Cortex of kidney (tissue), 1 donor: ENCODE measurements at places on chromosomes 7 and 10.
A peak's percentile ranks its signal among the peaks of the same experiment; 100 is the strongest.

DNA sequence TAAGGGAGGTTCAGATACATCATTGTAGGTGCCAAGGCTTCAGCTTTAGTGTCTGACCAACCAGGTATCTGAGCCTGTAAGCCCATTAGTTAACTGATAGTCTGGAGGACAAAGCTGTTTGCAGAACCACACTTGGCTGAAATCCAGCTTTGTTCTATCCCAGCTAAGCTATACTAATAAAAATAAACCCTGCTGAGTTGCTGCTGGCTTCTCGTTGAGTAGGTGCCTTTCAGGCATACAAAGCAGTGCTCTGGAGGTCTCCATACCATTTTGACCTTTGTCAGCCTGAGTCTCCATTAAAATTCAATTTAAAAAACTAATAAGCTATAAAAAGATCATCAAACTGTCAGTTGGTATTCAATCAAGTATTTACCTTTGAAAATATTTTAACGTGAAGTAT is 22.0 kb downstream of the CDCA7L start:
- DNase-seq, result no peak

DNA sequence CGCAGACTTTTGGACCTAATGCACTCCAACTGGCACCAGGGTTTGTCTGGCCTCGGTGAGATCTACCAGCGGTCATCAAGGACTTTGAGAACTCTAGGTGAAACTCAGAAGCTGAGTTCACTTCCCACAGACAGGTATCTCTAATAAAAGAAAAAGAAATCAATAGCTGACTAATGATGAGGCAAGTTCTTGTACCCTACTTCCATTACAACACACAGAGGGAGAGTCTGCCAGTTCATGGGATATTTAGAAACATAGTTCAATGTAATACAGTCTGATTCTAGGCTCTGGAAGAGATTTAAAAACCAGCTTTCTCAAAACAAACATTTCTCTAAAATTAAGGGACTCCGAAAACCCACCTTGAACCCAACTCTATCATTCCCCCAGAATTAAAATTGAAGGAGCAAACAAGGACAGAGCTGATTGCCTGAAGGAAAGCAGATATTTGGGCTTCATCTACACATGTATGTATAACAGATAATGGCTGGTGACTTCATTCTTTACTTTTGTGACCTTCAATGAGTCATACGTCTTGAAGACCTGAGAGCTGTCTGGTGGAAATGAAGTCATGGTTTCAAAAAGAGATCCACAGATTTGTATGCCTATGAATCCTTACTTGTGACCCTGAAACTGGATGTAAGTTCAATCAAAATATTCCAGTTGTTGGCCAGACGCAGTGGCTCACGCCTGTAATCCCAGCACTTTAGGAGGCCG is 2.7 kb upstream of the PNLIPRP1 start:
- no peak for DNase-seq

GRCh38 chr10:121285406-121286196 is 312.6 kb downstream of the FGFR2 start:
- DNase-seq, result no peak

- no peak for DNase-seq
Measured at GRCh38 chr7:41097501-41097900, 605.4 kb downstream of the INHBA start.

DNA sequence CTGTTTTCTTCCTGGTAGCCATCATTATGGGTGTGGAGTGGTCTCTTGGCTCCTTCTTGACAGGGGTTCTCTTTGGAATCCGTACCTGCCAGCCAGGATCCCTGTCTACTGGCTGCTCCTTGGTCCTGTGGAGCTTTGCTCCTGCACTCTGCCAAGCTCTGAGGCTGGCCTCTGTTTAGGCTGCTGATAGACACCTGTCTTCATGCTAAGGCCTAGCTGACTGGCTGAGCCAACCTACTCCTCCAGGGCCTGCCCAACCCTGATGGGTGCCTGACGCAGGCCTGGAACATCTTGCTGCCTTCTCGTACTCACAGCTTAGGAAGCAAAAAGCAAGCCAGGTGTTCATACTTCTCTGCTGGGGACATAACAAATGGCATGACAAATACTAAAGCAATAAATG is 333.6 kb upstream of the ZNF32 start:
- no peak for DNase-seq

DNA sequence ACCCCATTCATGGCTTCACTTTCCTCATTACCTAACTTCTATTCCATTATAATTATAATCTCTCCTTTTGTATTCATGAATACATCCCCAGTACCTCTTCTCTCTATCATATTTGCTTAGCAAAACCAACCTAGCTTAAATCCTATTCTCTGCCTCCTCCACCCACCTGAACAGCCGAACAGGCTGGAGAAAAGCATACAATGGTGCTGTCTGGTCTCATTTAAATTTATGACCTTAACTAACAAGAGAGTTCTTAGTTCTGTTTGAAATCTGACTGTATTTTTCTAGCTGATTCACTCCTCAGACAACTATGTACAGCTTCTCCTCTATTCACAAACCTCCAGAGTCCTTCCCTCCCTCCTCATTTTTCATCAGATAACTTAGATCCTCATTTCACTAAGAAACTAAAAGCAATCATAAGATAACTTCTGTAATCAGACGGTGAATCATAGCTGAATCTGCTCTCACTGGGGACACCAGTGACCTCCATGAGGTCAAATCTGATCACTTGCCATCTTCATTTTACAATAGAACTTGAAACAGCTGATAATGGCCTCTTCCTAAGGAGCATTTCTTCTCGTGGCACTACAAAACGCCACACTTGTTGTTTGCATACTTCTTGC is 233.9 kb upstream of the AOAH start:
- DNase-seq, result no peak

DNA sequence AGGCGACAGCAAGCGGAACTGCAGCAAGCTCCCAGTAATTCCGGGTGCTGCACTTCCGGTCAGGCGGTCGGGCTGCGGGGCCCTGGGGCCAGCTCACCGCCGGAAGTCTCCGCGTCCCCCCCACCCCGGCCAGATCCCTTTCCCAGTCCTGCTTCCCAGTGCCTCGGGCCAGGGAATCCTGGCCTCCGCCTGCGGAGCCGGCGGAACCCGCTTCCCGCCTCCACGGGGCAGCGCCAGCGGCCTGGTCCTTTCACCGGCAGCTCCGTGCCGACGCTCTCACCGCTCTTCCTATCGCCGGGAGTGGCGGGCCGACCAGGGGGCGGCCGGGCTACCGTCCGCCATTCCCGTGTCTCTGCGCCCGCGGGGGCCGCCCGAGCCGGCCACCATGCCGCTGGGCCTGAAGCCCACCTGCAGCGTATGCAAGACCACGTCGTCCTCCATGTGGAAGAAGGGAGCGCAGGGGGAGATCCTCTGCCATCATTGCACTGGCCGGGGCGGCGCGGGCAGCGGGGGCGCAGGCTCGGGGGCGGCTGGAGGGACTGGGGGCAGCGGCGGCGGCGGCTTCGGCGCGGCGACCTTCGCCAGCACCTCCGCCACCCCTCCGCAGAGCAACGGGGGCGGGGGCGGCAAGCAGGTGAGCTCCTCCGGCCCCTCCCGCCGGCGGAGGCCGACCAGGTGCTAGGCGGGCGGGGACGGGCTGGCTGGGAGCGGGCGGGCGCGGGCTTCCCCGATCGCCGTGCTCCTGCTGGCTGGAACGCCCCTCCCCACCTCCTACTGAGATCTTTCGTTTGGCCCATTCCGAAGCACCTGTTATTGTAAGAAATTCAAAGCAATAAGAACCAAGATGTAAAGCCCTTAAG is at the start of gene GATAD1:
Gene GATAD1 (plus strand): TSS at position 138 of the 860 bp plus-strand sequence. CDS start 248 bp downstream, at position 386.
- DNase-seq, result peak; percentile 13

- DNase-seq, result no peak
Measured at GRCh38 chr10:75202321-75203045, 8.1 kb upstream of the VDAC2 start.

DNA sequence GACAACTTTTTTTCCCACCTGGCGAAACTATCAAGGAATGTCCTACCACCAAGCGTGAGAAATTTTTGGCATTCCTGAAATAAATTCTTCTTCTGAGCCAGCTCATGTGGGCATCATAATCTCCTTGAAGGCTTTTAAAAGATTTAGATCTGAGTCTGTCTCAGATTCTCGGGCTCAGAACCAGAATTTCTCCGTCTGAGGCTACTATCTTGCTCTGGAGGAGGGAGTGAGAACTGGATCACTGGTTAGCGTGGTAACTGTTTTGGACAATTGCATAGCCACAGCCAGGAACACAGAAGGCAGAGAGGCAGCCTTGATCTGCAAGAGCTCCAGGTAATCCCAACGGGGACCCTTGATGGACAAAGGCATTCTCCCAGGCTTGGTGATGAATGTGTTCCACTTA is 1.0 kb upstream of the PLAC9 start:
- no peak for DNase-seq

GRCh38 chr7:47669901-47670384 is 88.0 kb upstream of the TNS3 start:
- DNase-seq, result no peak

- no peak for DNase-seq
Measured at GRCh38 chr7:158074896-158075632, 512.6 kb downstream of the PTPRN2 start.

GRCh38 chr7:70044064-70044463 is 445.8 kb downstream of the AUTS2 start:
- no peak for DNase-seq

DNA sequence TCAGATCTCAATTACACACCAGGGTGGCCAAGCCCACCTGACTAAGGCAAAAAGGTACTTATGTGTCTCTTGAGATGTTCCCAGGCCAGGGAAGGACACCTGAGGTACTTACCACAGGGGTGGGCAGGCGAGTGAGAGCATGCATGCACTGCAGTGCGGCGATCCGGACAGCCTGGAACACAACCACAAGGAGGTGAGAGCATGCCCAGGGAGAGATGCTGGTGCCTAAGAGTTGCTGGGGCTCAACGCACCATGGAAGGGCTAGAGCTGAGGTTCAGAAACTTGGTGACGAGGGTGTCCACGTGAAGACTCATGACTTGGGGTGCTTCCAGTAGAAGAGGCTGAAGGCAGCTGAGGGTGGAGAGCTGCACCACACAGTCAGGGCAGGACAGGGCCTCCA is 13.1 kb downstream of the ZDHHC16 start:
- DNase-seq, result no peak

GRCh38 chr7:81774551-81774950 is 4.7 kb upstream of the HGF start:
- DNase-seq, result no peak

- DNase-seq, result no peak
Measured at GRCh38 chr10:78047314-78047891, 13.7 kb downstream of the RPS24 start.

GRCh38 chr10:78997635-78998618 is 70.8 kb upstream of the ZMIZ1 start:
- DNase-seq, result no peak
